ENCODE measurements at places on chromosomes 4 and X.

DNA sequence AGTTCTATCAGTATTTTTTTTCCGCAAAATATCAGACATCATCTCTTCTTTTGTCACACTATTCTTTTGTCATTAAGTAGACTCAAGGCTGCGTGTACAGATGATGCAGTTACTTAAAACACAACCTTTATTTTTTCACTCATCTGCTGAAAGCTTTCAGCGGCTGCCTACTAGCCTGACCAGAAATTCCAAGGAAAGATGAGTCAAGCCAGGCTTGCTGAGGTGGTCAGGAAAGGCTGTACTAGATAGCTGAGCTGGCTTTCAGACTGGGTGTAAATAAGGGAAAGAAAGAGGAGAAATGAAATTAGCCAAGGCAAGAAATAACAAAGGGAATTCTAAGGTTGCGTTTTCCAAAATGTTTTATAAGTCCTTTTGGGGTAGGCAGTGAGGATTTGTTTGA is 17.9 kb downstream of the STK26 start:
- DNase-seq, result peak; percentile 1

DNA sequence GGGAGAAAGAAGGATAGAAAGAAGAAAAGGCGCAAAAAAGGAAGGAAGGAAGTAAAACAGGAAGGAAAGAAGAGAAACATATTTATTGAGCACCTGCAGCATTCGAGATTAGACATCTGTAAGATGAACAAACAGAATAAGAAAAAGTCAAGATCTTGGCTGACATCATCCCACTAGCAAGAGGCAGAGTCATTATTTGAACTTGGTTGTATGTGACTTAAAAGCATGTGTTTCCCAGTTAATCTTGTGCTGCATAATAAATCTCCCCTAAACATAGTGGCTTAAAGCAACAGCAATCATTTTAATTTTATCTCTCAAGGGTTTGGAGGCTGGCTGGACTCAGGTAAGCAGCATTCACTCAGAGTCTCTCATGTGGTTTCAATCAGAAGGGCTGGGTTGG is 38.5 kb upstream of the COX7B2 start:
- DNase-seq, result no peak

GRCh38 chr4:184309241-184310170 is 91.8 kb upstream of the ENPP6 start:
- DNase-seq, result no peak

- DNase-seq, result peak; percentile 44
These were observed 46.8 kb downstream of the EPHA5 start for GRCh38 chr4:65623506-65623905.

DNA sequence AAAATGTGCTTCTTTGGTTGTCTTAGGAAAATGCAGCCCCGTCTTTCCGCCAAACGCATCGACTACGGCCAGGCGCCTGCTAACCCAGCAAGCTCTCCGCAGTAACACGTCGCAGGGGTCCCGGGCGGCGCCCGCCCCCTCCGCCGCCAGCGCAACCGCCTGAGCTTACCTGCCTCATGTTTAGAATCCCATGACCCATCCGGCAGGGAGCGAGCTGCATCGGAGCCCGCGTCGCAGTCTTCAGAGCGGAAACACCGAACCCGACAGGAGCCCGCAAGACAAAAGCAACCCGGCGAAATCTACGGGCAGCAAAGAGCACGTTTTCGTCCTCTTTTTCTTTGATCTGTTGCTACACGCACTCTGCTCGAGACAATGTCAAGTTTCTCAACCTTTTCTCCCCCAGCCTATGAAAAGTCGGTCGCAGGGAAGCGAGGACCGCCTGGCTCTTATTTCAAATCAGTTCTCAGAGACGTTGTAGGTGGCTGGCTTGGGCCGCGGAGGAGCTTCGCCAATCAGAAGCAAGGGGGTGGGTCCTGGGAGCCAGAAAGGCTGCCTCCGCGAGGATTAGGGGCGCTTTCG is at the start of gene MID1:
TSS of gene MID1 (minus strand) at position 465 of the 579 bp plus-strand sequence. CDS start 53,038 bp downstream, outside the sequence.
- no peak for DNase-seq

- peak; percentile 40 for DNase-seq
These were observed 68.3 kb upstream of the DDX3X start for GRCh38 chrX:41265615-41266014.

DNA sequence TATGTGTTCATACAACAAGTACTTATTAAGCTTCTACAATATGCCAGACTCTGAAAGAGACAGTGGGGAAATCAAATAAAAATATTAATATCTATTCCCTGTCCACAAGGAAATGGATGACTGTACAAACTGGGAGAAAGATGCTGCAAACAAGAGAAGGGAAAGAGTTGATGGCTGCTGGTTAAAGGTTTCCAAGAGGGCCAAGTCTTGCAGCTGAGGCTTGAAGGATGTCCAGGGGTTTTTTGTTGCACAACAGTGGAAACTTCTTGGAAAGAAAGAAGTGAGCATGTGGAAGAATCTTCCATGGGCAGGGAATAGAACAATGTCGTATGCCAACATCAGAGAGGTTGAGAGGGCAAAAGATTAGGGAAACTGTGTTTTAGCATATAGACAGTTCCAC is 95.8 kb downstream of the MID1 start:
- no peak for DNase-seq
